SJSA1 (cell line): ENCODE measurements at places on chromosomes 3 and 15. TPM values are rescaled to one million over a fixed set of nuclear protein-coding genes. Genes with fewer than 3 reads are reported as not detected.

DNA sequence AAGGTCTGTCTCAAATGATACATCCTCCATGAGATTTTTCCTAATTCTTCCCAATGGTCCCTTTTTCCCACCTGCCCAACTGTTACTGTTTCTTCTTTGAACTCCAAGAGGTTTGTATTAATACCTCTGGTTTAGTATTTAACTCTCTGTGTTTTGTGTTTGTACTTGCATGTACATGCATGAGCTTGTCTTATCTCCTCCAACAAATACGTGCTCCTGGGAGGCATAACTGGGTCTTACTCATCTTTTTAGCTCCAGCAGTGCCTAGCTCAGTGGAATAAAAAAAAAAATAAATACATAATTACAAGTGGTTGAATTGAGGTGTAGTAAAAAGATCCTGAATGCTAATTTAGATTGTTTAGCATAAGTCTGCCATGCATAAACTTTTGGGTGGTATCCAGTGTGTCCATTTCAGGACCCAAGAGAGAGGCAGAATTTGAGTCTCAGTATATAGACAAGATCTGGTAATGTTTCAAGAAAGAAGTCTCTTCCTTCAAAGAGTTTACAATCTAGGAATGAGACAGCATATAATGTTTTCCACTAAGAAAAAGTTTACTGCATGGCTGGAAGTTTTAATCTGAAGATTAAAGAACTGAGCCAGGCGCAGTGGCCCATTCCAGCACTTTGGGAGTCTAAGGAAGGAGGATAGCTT lies 1.7 kb upstream of the LYSMD2 start:
- 0 out of 2 replicates have a peak, but pooled peaks cover 3% of the 10 kb centered on the region for H3K27me3 ChIP-seq
- H3K36me3 ChIP-seq = peaks cover 4% of the 10 kb centered on the region; the same call in 1 of the 2 replicates
- DNase-seq = no peak
- H3K4me3 ChIP-seq = no peak overlapping the region
- peaks cover 14% of the 10 kb centered on the region for H3K4me1 ChIP-seq
- H3K27ac ChIP-seq = no peak overlapping the region

- DNase-seq = no peak
- no peaks in the 10 kb centered on the region for H3K27me3 ChIP-seq
- no peak overlapping the region for H3K27ac ChIP-seq
- H3K36me3 ChIP-seq = peaks cover 12% of the 10 kb centered on the region; the same call in 1 of the 2 replicates
- H3K4me3 ChIP-seq = no peak overlapping the region
Measured at GRCh38 chr3:160569894-160570652, 4.7 kb upstream of the KPNA4 start.

DNA sequence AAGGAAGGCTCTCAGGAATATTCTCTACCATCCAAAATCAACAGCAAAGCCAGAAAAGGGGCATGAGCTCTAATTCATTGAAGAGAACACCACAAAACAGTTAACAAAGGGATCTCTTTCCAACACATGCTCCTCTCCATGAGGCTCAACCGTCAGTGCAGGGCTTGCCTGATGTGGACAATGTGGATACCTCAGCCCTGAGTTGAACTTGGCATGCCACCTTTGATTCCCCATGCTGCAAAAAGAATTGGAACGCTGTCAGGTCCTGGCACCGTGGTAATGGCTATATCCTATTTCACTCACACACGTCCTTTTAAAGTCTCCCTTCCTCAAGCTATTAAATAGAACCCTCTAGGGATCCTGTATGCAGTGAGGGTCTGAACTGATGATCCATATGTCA lies 30.7 kb upstream of the IP6K2 start:
- H3K27ac ChIP-seq = no peak overlapping the region
- no peak for DNase-seq
- no peak overlapping the region for H3K4me3 ChIP-seq

- no peaks in the 10 kb centered on the region for H3K27me3 ChIP-seq
- H3K36me3 ChIP-seq = no peaks in the 10 kb centered on the region
- H3K27ac ChIP-seq = no peak overlapping the region
- no peak overlapping the region for H3K4me3 ChIP-seq
- no peaks in the 10 kb centered on the region for H3K4me1 ChIP-seq
- DNase-seq = no peak
Measured at GRCh38 chr3:38367779-38368178, 21.2 kb downstream of the XYLB start.

DNA sequence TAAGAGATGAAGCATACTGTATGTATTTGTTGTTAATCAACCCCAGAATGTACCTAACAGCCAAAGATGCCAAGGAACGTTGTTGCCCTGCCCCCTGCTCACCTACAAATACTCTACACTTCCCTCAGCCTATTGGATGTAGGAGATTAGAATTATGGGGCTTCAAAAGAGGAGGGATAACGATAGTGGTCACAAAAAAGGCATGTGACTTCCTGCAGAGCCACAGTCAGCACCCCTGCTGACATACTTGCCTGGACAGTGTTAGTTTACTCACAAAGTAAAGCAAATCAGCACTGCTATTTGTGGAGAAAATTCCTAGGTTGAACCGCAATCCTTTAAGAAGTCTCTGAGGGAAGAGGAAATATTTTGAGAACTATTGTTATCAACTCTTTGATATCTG lies 37.9 kb downstream of the PARP15 start:
- DNase-seq = no peak
- no peak overlapping the region for H3K4me3 ChIP-seq
- no peak overlapping the region for H3K27ac ChIP-seq
- H3K36me3 ChIP-seq = no peaks in the 10 kb centered on the region
- no peaks in the 10 kb centered on the region for H3K4me1 ChIP-seq

GRCh38 chr3:181725830-181726229 lies 14.1 kb downstream of the SOX2 start:
- no peaks in the 10 kb centered on the region for H3K27me3 ChIP-seq
- H3K36me3 ChIP-seq = no peaks in the 10 kb centered on the region; the same call in 1 of the 2 replicates
- H3K4me3 ChIP-seq = no peak overlapping the region
- H3K4me1 ChIP-seq = peaks cover 25% of the 10 kb centered on the region
- no peak overlapping the region for H3K27ac ChIP-seq

GRCh38 chr3:194340757-194341400 lies 10.2 kb downstream of the CPN2 start:
- H3K36me3 ChIP-seq = no peaks in the 10 kb centered on the region
- H3K27ac ChIP-seq = no peak overlapping the region
- no peak overlapping the region for H3K4me3 ChIP-seq
- H3K27me3 ChIP-seq = no peaks in the 10 kb centered on the region
- no peaks in the 10 kb centered on the region for H3K4me1 ChIP-seq

GRCh38 chr15:78212546-78213424 lies 21.6 kb downstream of the ACSBG1 start:
- H3K4me1 ChIP-seq = peaks cover 21% of the 10 kb centered on the region
- no peak overlapping the region for H3K4me3 ChIP-seq
- H3K36me3 ChIP-seq = no peaks in the 10 kb centered on the region
- DNase-seq = peak; percentile 92

- H3K27ac ChIP-seq = peak overlapping the region; percentile 84
- no peaks in the 10 kb centered on the region for H3K27me3 ChIP-seq
- H3K4me3 ChIP-seq = no peak overlapping the region
- DNase-seq = peak; percentile 87
Measured at GRCh38 chr3:67647390-67647878, 7.0 kb downstream of the SUCLG2 start.

- no peaks in the 10 kb centered on the region for H3K4me1 ChIP-seq
- DNase-seq = no peak
- H3K36me3 ChIP-seq = no peaks in the 10 kb centered on the region
- no peaks in the 10 kb centered on the region for H3K27me3 ChIP-seq
Measured at GRCh38 chr3:141286856-141287255, 55.2 kb downstream of the PXYLP1 start.

GRCh38 chr15:55673287-55673686 lies 69.7 kb downstream of the PRTG start:
- H3K36me3 ChIP-seq = no peaks in the 10 kb centered on the region
- no peak overlapping the region for H3K4me3 ChIP-seq
- no peaks in the 10 kb centered on the region for H3K27me3 ChIP-seq
- H3K27ac ChIP-seq = no peak overlapping the region

GRCh38 chr3:5565026-5565425 lies 377.5 kb downstream of the EDEM1 start:
- H3K27me3 ChIP-seq = no peaks in the 10 kb centered on the region
- no peak overlapping the region for H3K4me3 ChIP-seq
- no peaks in the 10 kb centered on the region for H3K4me1 ChIP-seq

DNA sequence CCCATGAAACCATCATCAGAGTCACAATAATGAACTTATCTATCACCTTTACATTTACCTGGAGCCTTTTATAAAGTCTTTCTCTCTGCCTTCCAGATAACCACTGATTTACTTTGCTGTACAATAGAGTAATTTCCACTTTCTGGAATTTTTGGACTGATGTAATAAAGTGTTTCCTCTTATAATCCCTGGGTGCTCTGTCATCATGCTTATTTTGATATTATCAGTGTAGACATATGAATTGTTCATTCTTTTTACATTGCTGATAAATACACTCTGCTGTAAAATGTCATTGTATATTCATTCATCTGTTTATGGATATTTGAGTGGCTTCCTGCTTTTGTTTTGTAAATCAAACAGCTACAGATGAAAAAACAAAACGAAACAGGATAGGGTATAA lies 27.0 kb upstream of the IREB2 start:
- no peak overlapping the region for H3K27ac ChIP-seq
- no peak for DNase-seq
- no peaks in the 10 kb centered on the region for H3K4me1 ChIP-seq
- no peak overlapping the region for H3K4me3 ChIP-seq
- 0 out of 2 replicates have a peak, but pooled peaks cover 4% of the 10 kb centered on the region for H3K27me3 ChIP-seq
- no peaks in the 10 kb centered on the region for H3K36me3 ChIP-seq

GRCh38 chr15:74906067-74906449 lies 593 bp downstream of the FAM219B start:
- H3K4me3 ChIP-seq = peak overlapping the region; percentile 79
- no peaks in the 10 kb centered on the region for H3K27me3 ChIP-seq

DNA sequence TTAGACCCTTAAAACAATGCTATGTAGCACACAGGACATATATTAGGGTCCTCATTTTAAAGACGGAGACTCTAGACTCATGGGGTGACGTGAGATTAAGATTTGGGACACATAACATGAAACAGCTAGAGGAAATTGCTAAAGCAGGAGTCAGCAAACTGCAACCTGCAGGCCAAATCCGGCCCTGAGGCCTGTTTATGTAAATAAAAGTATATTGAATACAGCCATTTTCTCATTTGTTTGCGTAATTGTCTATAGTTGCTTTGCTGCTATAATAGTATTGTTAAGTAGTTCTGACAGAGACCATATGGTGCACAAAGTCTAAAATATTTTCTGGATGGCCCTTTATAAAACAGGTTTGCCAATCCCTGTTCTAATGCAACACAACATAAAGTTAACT lies 115.5 kb downstream of the TMCO5A start:
- no peak overlapping the region for H3K27ac ChIP-seq
- H3K4me3 ChIP-seq = no peak overlapping the region
- no peaks in the 10 kb centered on the region for H3K36me3 ChIP-seq
- DNase-seq = no peak
- no peaks in the 10 kb centered on the region for H3K27me3 ChIP-seq

- no peak for DNase-seq
- H3K27me3 ChIP-seq = no peaks in the 10 kb centered on the region
- H3K4me1 ChIP-seq = no peaks in the 10 kb centered on the region
Measured at GRCh38 chr15:55372701-55373440, 35.3 kb downstream of the CCPG1 start.

GRCh38 chr15:67832031-67832551 lies 6.8 kb downstream of the SKOR1 start:
- no peaks in the 10 kb centered on the region for H3K36me3 ChIP-seq
- no peak for DNase-seq
- H3K27me3 ChIP-seq = peaks cover 84% of the 10 kb centered on the region
- no peak overlapping the region for H3K4me3 ChIP-seq
- peaks cover 16% of the 10 kb centered on the region for H3K4me1 ChIP-seq

DNA sequence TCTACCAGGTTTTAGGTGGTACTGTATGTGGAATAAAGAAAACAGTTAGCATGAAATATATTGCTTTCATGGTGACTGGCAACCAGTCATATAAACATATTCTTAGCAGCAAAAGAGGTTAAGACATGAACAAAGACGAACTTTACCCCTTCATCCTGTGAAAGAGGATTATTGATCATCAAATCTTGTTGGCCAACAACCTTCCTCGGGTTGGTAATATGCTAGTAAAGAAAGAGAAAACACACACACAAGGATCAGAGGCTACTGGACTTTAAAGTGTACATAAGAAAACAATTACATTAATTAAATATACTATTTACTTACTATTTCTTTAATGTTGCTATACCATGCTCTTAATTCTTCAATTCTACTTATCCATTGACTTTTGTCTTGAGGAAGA lies 337.9 kb downstream of the TBC1D5 start:
- H3K36me3 ChIP-seq = no peaks in the 10 kb centered on the region
- H3K4me3 ChIP-seq = no peak overlapping the region
- no peak for DNase-seq
- H3K4me1 ChIP-seq = no peaks in the 10 kb centered on the region

GRCh38 chr15:37793851-37794250 lies 140.6 kb upstream of the TMCO5A start:
- H3K27me3 ChIP-seq = no peaks in the 10 kb centered on the region; the same call in 1 of the 2 replicates
- H3K4me1 ChIP-seq = peaks cover 3% of the 10 kb centered on the region; the same call in 1 of the 2 replicates
- H3K27ac ChIP-seq = no peak overlapping the region

DNA sequence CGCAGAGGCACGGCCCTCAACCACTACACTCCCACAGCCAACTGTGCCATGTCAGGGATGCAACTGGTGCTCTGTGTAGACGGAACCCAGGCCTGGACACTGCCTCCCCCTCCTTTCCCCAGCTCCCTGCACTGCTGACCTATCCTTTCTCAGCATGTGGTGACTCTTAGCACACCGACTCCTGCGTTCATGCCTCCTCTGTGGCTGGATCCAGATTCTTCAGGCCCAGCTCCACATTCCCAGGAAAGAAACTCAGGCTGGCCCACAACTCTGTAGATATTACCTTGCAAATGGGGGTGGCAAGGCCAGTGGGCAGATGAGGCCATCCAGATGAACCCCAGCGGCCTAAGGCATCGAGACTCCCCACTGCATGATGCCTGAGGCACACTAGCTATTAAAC lies 272.7 kb downstream of the OCA2 start:
- no peak overlapping the region for H3K27ac ChIP-seq
- H3K27me3 ChIP-seq = no peaks in the 10 kb centered on the region
- H3K4me1 ChIP-seq = no peaks in the 10 kb centered on the region
- no peak overlapping the region for H3K4me3 ChIP-seq
- DNase-seq = no peak

GRCh38 chr15:59569477-59569876 lies 42.1 kb upstream of the GCNT3 start:
- no peaks in the 10 kb centered on the region for H3K4me1 ChIP-seq
- no peak overlapping the region for H3K27ac ChIP-seq
- no peak overlapping the region for H3K4me3 ChIP-seq
- H3K36me3 ChIP-seq = no peaks in the 10 kb centered on the region

DNA sequence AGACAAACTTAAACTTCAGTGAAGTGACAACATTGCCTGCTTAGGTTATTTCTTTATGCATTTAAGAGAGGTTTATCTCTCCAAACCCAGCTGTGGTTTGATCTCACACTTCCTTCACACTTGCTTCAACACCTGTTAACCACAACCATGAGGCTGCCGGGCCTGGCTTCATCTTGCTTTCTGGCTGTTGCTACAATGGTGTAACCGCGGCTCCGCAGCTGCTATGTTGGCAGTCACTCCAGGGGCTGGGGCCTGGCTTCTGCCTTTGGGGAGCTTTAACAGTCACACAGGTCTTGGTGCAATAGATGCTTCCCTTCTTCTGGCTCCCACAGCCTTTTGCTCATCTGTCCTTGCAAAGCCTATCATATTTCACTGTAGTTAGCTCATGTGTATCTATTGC lies 72.9 kb upstream of the MNS1 start:
- H3K4me3 ChIP-seq = no peak overlapping the region
- H3K4me1 ChIP-seq = no peaks in the 10 kb centered on the region
- H3K27ac ChIP-seq = no peak overlapping the region
- no peaks in the 10 kb centered on the region for H3K27me3 ChIP-seq
- no peaks in the 10 kb centered on the region for H3K36me3 ChIP-seq
- DNase-seq = no peak

Gene NDUFAF3
- total RNA-seq = 54.3 and 109 TPM in 2 replicates

Gene GOLGA8T
- total RNA-seq = 0.32 TPM in 1 of 2 replicates, not detected in the other

Gene IL5RA
- total RNA-seq = not detected in 2 replicates

Gene HESX1
- total RNA-seq = 0.11 TPM in 1 of 2 replicates, not detected in the other
